Femur (tissue), 1 donor: ENCODE measurements at places on chromosomes 12 and 14.

DNA sequence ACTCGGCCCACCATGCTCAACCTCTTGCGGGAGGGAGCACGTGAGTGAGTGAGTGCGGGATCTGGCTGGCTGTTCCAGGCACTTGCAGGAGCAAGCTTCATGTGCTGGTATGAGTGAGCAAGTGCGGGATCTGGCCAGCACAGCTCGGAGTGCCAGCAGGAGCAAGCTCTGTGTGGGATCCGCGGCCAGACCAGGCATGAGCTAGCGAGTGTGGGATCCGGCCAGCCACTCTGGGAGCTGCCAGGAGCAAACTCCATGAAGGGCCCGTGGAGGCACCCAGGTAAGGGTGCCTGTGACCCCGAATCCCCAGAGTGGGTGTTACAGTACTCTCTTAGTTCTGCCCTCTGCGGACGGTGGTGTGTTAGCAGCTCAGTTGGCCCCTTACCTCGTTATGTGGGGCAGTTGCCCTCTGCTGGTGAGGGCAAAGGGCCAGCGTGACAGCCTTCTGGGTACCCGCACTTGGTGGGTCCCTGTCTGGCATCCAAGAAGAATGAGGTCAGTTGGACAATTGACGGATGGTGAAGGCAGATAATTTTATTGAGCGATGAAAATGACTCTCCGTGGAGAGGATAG is 38.3 kb downstream of the RAD51B start:
- DNase-seq, result peak; percentile 27

DNA sequence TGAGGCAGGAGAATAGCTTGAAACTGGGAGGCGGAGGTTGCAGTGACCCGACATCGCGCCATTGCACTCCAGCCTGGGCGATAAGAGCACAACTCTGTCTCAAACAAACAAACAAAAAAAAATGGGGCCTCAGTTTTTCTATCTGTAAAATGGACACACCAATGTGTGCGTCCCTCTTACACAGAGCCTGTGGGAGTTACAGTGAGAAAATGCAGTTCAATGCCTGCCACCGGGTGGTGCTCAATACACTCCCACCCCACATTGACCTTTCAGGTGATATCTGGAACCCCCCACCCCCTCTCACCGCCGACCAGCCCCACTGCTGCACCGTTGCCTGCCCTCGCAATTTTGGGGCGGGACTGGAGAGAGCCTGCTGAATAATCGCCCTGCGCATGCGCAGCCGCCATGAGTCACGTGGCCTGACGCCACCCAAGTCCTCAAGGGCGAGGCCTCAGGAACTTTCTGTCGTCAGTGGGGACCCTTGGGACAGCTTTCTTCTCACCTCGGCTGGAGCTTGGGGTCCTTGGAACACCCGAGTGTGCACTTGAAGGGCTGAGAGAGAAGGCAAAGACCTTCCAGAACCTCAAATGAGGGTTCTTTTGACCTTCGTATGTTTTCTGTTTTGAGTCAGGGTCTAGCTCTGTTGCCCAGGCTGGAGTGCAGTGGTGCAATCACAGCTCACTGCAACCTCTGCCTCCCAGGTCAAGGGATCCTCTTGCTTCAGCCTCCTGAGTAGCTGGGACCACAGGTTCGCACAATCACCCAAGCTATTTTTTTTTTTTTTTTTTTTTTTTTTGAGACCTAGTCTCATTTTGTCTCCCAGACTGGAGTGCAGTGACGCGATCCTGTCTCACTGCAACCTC is 14.6 kb upstream of the CABP1 start:
- no peak for DNase-seq

- DNase-seq, result no peak
Observed at GRCh38 chr12:12903642-12904609, 12.6 kb downstream of the GPRC5A start.

- no peak for DNase-seq
Observed at GRCh38 chr12:5203274-5203673, 159.6 kb downstream of the KCNA5 start.

DNA sequence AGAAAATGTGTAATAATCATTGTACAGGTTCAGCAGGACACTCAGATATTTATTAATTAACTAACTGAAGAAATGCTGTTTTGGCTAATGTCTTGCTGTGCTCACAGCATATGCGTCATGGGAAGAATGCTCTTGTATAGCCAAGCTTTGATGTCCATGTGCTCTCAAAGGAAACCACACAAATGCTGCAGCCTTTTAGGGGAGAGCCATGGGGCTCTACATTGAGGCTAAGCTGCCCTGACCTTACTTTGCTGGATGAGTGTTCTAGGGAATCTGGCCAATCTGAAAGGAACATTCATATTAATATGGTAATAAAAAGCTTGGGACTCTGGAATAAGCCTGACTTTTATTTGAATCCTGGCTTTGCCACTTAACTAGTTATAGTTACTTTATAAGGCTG is 9.5 kb upstream of the CRADD start:
- no peak for DNase-seq

DNA sequence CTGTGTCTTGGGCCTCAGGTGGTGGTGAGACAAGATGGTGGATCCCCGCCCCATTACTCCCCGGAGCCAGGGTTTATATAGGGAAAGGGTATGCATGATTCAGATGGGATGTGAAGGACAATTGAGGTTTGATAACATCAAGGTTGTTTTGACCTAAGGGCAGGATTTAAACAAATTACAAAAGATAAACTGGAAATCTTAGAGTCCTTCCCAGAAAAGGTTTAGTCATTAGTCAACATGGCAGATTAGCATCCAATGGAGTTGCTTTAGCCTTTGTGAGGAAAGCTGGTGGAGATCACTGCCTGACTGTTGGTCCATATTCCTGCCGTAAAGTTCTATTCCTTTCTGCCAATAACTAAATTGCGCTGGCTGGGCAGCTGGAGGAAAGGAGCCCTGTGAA is 15.6 kb upstream of the FRMD6 start:
- no peak for DNase-seq

GRCh38 chr14:68890173-68890931 is 88.8 kb downstream of the ACTN1 start:
- no peak for DNase-seq
